Non-pigmented ciliary epithelial cell (primary cell): ENCODE measurements at places on chromosomes 11 and 22.

- DNase-seq = no peak
Measured at GRCh38 chr11:27246925-27247324, 116.1 kb downstream of the CCDC34 start.

GRCh38 chr11:78715639-78716311, 141.1 kb upstream of the NARS2 start:
- peak; percentile 63 for DNase-seq

DNA sequence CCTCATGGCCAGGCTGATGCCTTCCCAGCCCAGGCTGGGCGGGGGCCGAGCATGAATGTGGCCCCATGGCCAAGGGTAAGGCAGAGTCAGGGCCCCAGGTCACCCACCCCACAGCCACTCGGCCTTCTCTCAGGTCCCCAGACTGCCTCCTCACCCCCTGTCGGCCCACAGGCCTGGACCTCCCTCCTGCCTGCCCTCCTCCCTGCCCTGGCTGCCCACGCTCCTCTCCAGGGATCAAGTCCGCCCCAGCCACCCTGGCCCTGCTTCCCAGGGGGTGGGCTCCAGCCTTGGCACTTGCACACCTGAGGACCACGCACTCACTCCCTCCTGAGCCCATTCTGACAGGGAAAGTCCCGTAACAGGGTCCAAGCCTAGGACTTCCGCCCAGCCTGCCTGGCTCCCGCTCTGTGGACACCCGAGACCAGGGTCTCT, 37.8 kb upstream of the TH start:
- no peak for DNase-seq

DNA sequence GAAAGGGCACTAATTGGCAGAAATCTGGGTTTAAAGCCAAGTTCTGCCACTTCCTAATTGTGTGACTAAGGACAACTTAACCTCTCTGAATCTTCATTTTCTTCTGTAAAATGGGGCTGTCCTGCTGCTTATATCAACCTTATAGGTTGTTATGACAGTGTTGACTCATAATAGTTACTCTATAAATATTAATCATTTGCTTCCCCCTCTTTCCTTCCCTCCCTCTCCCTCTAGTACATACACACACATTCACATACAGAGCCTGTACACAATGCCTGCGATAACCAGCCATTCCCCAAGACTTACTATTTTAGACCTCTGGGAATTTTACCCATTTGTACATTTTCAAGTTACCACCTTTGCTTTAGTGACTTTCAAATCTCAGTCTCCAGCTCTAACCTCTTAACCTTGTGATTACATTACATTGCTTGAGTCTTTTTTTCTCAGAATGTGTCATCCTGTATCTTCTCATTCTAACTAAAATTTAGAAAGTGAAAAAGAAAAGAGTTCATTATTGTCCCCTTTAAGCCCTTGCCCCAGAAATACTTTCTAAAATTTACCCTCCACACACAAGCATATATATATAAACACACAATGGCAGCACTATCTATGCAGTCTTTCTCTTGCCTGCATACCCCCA, 31.9 kb downstream of the GDPD4 start:
- DNase-seq = no peak

DNA sequence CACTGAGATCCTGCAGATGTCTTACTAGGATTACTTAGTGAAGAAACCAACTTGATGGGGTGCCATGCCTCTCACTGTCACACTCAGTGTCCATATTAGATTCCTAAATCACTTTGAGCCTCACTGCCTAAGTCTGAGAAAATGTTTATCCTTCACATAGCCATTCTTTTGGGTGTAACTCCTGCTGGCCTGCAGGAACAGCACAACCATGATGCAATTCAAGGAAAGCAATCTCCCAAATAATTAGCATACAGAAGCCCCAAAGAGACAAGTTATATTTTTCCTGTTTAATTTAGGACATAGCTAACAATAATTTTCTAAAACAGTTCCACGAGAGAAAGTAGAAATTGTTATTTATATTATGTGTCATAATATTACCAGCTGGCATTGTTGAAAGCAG, 655.5 kb downstream of the KCNA4 start:
- no peak for DNase-seq

GRCh38 chr11:45885274-45885920, at the start of gene MAPK8IP1:
Gene MAPK8IP1 (plus strand): TSS chr11:45885651. CDS start chr11:45885821, 170 bp downstream.
- no peak for DNase-seq
